ENCODE measurements at places on chromosomes 7 and 10.

DNA sequence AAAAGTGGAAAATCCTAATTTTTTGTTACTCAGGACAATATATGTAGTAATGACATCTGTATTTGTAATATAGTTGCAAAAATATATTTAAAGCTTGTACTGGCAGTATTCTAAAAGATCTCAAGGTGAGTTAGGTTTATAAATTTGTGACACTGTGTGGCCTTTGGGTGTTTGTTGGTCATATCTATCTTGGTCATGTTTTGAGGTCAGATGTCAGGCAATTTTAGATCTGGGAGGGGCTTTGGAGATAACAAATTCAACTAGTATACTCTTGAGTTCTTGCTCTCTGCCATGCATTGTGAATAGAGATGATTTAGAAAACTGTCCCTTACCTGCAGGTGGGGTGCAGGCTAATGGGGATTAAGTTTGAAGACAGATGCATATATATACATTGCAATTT, 3.1 kb downstream of the TBC1D12 start:
- no peak for DNase-seq

DNA sequence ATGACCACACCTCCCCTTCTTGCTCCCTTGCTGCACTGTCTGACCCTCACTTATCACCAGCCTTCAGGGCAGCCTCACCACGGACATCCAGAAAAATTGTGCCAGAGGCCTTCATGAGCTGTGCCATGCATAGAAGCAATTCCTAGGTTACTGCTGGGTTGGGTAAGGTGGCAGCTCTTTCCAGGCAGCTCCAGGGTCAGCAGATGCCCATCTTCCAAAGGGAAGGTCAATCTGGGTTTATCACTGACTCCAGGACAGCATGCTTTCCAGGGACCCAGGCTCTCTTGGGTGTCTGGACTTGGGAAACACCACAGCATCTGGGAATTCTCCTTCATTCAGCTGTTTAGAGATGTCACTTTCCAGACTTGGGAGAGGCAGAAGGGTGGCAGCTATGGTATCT, 188.9 kb upstream of the CXCL12 start:
- DNase-seq, result no peak

- DNase-seq, result no peak
These were observed 255.6 kb downstream of the OTUD1 start for GRCh38 chr10:23694446-23694920.

DNA sequence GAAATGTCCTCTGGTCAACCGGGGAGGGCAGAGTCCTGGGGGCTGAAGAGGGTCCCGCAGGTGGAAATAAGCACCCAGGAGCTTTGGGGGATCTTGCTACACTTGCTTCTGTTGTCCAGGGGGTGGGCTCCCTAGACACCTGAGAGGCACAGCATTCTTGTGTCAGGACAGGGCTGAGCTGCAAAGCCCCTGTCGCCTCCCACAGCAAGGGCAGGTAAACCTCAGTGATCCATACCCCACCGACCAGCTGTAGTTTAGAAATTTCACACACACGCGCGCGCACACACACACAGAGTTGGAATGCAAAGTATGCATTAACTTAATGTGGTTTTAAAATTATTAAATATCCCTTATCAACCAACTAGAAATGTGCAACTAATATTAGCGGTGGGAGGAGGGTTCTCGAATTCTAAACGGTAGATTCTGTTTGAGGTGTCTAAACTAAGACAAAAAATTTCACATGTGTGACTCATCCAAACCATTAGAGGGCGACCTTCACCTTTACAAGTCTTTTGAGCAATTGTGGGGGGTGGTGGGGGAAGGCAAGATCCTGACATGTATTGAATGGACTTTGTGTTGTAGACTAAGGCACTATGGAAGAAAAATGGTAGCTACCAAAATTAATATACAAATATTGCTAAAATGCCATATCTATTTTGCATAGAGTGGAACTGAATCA, 34.3 kb upstream of the PTF1A start:
- DNase-seq, result peak; percentile 55

- DNase-seq, result no peak
These were observed 12.5 kb upstream of the AKR1E2 start for GRCh38 chr10:4813496-4813895.

DNA sequence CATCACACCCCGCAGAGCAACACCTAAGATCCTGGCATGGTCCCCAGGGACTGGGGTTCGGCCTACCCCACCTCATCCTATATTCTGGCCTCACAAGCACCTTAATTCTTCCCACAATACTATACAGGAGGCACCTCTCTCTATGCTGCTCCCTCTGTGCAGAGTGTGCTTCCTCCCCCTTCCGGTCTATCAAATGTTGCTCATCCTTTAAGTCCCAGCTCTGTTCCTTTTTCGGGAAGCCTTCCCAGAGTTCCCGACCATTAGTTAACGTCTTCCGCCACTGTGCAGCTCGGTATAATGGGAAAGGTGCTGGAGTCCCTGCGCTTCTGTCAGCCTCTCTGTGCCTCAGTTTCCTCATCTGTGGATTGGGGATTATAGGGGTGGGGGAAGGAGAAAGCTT, 21.8 kb downstream of the PALD1 start:
- DNase-seq, result no peak

DNA sequence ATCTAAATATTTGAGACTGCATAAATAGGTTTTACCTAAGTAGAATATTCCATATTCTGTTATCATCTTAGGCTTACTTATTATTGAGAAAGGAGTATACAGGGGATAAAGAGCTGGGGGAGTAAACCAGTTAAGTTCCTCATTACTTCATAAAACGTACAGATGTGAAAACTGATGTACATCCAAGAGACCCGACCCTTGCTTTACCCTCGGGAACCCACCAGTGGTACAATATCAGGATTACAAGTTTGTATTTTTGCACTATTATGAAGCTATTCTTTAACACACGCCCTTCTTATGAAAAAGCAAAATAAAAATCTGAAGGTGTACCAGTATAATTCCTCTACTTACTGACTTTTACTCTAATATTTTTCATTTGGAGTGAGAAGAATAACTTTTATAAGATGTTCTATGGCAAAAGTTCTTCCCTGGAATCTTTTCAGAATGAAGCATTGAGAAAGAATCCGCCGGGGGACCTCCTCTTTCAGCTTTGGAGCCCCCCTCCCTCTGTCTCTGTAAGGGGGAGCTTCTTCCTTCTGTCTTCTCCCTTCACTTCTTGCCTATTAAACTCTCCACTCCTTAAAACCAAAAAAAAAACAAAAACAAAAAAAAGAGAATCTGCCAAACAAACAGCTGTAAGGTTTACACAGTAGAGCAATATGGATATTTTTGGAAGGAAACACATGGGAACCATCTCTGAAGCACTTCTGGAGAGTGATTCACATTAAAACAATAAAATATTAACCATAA, 550.0 kb downstream of the TNS3 start:
- no peak for DNase-seq

DNA sequence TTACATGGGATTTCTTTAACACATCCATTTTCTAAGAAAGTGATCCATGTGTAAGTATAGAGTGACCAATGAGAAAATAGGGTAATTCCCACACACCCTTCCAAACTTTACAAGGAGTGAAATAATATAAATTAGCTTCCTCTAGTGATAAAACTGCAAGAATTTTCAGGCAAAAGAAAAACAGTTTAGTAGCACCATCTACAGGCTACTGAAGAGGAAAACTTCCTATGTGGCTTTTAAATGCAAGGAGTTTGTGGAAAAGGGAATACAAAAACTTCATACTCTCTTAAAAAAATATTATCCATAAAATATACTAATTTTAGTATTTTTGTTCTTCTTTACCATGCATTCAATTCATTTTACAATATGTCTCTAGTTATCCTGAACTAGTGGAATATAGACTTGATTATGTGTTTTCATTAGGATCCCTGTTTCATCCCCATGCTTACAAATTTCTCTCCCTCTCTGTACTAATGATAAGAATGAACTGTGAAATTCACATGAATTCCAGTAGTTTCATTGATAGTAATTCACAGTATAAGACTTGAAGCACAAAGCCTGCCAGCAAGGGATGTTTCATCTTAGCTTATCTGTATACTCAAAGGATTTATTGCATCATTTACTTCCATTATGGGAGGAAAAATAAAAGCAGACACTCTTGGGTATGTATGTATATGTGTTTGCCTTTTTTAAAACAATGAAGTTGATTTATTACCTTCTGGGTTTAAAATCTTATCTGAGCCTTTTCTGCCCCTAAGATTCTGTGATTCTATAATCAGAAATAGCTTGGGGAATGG, 442.9 kb downstream of the AUTS2 start:
- no peak for DNase-seq

GRCh38 chr7:41570766-41571165, 132.1 kb downstream of the INHBA start:
- DNase-seq, result no peak

GRCh38 chr7:93980744-93981479, 23.2 kb downstream of the BET1 start:
- no peak for DNase-seq

Data from NCI-H146 (cell line).